Spinal cord (tissue), 10 donors: ENCODE measurements at places on chromosomes 6 and 20.
A peak's percentile ranks its signal among the peaks of the same experiment; 100 is the strongest.

GRCh38 chr20:45300961-45301360 lies 5.7 kb upstream of the RBPJL start:
- H3K4me3 ChIP-seq = no peak overlapping the region
- H3K4me1 ChIP-seq = no peaks in the 10 kb centered on the region
- peaks cover 18% of the 10 kb centered on the region for H3K27me3 ChIP-seq
- no peak for DNase-seq
- H3K36me3 ChIP-seq = peaks cover 4% of the 10 kb centered on the region
- H3K27ac ChIP-seq = no peak overlapping the region

DNA sequence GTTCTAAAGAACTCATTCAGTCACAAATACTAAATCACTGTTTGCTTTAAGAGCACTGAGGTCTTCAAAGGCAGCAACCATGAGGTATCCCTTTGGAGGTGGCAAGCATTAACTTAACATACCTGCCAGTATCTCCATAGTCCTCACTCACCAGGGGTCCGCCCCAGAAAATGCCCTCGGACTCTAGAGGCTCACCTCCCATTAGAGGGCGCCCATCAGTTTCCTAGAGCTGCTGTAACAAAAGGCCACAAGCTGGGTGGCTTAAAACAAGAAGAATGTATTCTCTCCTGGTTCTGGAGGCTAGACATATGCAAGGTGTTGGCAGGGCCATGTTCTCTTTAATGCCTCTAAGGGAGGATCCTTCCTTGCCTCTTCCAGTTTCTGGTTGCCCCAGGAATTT lies 12.0 kb upstream of the RNGTT start:
- no peak overlapping the region for H3K4me3 ChIP-seq
- no peak overlapping the region for H3K27ac ChIP-seq
- H3K4me1 ChIP-seq = no peaks in the 10 kb centered on the region
- no peaks in the 10 kb centered on the region for H3K27me3 ChIP-seq

GRCh38 chr20:38414769-38415450 lies 20.2 kb downstream of the SNHG17 start:
- no peak overlapping the region for H3K27ac ChIP-seq
- DNase-seq = no peak
- H3K36me3 ChIP-seq = peaks cover 23% of the 10 kb centered on the region
- H3K27me3 ChIP-seq = no peaks in the 10 kb centered on the region

GRCh38 chr20:57440678-57441509 lies 49.7 kb downstream of the RBM38 start:
- H3K4me1 ChIP-seq = peaks cover 37% of the 10 kb centered on the region
- no peaks in the 10 kb centered on the region for H3K36me3 ChIP-seq
- no peak overlapping the region for H3K4me3 ChIP-seq
- H3K27me3 ChIP-seq = no peaks in the 10 kb centered on the region

DNA sequence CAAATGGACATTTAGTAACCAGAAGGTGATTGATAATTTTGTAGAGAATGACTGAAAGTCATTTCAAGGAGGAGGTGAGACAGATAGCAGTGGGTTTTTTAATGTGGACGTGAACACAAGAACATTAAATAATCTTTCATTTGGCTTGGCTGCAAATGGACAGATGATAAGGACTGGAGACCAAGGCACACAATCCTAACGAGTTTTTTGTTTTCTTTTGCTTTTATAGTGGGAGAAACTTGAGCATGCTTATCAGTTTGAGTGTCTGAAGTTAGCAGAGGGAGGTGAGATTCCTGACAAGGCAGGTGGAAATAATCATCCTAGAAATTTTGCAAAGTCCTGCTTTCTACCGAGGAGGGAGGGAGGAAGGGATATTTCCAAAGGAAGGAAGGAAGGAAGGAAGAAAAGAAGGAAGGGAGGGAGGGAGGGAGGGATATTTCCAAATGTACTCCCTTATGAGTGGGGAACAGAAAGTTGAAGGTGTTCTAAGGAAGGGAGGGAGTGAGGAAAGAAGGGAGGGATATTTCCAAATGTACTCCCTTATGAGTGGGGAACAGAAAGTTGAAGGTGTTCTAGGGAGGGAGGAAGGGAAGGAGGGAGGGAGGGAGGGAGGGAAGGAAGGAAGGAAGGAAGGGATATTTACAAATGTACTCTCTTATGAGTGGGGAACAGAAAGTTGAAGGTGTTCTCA lies 63.1 kb downstream of the RNF217 start:
- H3K36me3 ChIP-seq = no peaks in the 10 kb centered on the region
- no peaks in the 10 kb centered on the region for H3K4me1 ChIP-seq
- no peaks in the 10 kb centered on the region for H3K27me3 ChIP-seq
- no peak for DNase-seq
- H3K27ac ChIP-seq = no peak overlapping the region

GRCh38 chr6:29745386-29745785 lies 22.2 kb downstream of the HLA-F start:
- DNase-seq = no peak
- H3K27me3 ChIP-seq = peaks cover 45% of the 10 kb centered on the region
- peaks cover 21% of the 10 kb centered on the region for H3K4me1 ChIP-seq
- no peak overlapping the region for H3K27ac ChIP-seq
- no peak overlapping the region for H3K4me3 ChIP-seq

DNA sequence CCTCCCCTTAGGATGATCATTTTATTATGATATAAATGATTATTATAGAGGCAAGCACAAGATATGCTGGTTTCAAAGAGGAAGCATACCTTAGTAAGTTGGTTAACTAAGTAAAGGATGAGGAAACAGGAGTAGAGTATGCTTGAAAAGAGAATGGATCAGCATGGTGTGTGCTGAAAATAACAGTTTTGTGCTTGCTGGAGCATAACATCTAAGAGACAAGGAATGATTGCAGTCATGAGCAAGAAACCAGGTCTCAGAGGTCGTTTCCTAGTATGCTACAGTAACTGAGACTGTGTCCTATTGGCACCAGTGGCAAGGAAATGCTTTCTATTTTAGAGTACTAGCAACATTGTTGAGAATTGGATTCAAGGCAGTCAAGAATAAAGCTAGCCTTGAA lies 34.1 kb downstream of the CDC40 start:
- no peak overlapping the region for H3K27ac ChIP-seq
- H3K4me3 ChIP-seq = no peak overlapping the region
- H3K36me3 ChIP-seq = peaks cover 9% of the 10 kb centered on the region

DNA sequence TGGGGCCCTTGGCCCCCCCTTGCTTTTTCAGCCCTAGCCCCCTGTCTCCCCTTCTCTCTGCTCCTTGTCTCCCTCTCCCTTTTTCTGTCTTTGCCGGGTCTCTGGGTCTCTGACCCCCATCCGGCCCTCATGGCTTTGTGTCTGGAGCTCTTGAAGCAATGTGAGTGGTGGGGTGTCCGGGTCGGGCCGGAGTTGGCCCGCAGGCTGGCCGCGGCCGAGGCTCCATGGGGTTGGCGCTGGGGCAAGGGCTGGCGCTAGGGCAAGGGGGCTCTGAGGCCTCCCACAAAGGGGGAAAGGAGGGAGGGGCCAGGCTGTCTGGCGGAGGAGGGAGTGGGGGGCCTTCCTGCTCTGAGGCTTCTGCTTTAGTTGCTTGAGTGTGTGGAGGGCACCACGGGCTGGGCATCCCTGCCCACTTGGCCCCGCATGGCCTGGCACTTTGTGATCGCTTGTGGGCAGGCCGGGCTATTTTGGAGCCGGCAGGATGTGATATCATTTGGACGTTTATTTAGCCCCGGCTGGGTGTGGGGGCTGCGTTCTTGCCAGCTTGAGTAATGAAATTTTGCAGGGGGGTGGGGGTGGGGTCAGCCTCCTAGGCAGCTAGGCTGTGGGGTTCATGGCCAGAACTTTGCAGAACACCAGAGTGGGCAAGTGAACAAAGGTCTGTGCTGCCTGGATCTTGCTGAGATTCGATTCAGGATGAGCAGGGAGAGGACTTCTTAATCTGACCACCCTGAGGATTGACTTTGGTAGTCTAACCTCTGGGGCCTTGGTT lies 78.7 kb upstream of the MYL9 start:
- peak overlapping the region; percentile 91 for H3K4me3 ChIP-seq
- H3K36me3 ChIP-seq = peaks cover 15% of the 10 kb centered on the region
- H3K27ac ChIP-seq = peak overlapping the region; percentile 87
- peak; percentile 58 for DNase-seq
- peaks cover 59% of the 10 kb centered on the region for H3K4me1 ChIP-seq

- no peak for DNase-seq
- no peak overlapping the region for H3K4me3 ChIP-seq
- no peaks in the 10 kb centered on the region for H3K4me1 ChIP-seq
- no peak overlapping the region for H3K27ac ChIP-seq
- no peaks in the 10 kb centered on the region for H3K36me3 ChIP-seq
- H3K27me3 ChIP-seq = no peaks in the 10 kb centered on the region
Measured at GRCh38 chr20:10209091-10209490, 9.5 kb upstream of the SNAP25 start.

GRCh38 chr20:32779500-32780211 lies 17.5 kb downstream of the DNMT3B start:
- H3K4me1 ChIP-seq = peaks cover 28% of the 10 kb centered on the region
- peaks cover 8% of the 10 kb centered on the region for H3K36me3 ChIP-seq
- H3K27me3 ChIP-seq = no peaks in the 10 kb centered on the region
- no peak for DNase-seq
- H3K27ac ChIP-seq = no peak overlapping the region

GRCh38 chr20:54029176-54029575 lies 41.2 kb downstream of the BCAS1 start:
- no peak overlapping the region for H3K4me3 ChIP-seq
- no peaks in the 10 kb centered on the region for H3K36me3 ChIP-seq
- no peak for DNase-seq
- no peaks in the 10 kb centered on the region for H3K27me3 ChIP-seq

GRCh38 chr6:85401186-85402021 lies 48.5 kb upstream of the NT5E start:
- no peaks in the 10 kb centered on the region for H3K36me3 ChIP-seq
- peaks cover 3% of the 10 kb centered on the region for H3K4me1 ChIP-seq
- no peak for DNase-seq
- H3K4me3 ChIP-seq = no peak overlapping the region

DNA sequence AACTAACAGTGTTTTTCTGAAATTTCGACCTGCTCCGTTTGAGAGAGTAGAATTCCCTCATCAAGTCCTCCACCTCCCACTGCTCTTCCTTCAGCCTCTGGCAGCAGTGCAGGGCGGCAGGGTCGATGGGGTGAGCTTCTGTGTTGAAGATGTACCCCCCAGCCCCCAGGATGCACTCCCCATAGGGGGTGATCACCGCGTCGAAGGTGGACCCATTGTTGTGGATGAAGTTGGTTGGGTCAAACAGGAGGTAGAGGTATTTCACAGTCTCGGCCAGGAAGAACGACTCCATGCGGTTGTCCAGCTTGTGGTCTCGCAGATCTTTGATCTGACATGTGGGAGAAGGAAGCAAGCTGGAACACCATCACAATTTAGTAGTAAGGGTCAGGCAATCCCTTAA lies 23.0 kb upstream of the TRPC4AP start:
- H3K36me3 ChIP-seq = peaks cover 22% of the 10 kb centered on the region
- no peaks in the 10 kb centered on the region for H3K27me3 ChIP-seq
- no peak overlapping the region for H3K27ac ChIP-seq
- DNase-seq = no peak
- H3K4me3 ChIP-seq = no peak overlapping the region
- no peaks in the 10 kb centered on the region for H3K4me1 ChIP-seq

DNA sequence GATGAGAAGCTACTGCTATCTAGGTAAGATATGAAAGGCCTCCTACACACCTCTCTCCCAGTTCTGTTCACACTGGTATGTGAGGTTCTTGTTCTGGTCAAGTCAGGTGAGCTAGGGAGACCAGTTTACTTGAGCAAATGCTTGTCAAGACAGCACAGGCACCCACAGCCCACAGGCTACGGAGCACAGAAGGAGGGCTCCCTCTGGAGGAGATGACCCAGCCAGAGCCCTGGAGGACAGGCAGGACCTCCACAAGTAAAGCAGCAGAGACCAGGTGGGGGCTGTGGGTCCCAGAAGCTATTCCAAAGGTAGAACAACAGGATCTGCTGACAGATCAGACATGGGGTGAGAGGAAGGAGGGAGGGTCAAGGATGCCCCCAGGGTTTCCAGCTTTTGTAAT lies 13.2 kb downstream of the MMP24OS start:
- no peaks in the 10 kb centered on the region for H3K27me3 ChIP-seq
- no peak for DNase-seq
- no peak overlapping the region for H3K27ac ChIP-seq
- H3K4me3 ChIP-seq = no peak overlapping the region
- H3K36me3 ChIP-seq = peaks cover 69% of the 10 kb centered on the region
- H3K4me1 ChIP-seq = no peaks in the 10 kb centered on the region

DNA sequence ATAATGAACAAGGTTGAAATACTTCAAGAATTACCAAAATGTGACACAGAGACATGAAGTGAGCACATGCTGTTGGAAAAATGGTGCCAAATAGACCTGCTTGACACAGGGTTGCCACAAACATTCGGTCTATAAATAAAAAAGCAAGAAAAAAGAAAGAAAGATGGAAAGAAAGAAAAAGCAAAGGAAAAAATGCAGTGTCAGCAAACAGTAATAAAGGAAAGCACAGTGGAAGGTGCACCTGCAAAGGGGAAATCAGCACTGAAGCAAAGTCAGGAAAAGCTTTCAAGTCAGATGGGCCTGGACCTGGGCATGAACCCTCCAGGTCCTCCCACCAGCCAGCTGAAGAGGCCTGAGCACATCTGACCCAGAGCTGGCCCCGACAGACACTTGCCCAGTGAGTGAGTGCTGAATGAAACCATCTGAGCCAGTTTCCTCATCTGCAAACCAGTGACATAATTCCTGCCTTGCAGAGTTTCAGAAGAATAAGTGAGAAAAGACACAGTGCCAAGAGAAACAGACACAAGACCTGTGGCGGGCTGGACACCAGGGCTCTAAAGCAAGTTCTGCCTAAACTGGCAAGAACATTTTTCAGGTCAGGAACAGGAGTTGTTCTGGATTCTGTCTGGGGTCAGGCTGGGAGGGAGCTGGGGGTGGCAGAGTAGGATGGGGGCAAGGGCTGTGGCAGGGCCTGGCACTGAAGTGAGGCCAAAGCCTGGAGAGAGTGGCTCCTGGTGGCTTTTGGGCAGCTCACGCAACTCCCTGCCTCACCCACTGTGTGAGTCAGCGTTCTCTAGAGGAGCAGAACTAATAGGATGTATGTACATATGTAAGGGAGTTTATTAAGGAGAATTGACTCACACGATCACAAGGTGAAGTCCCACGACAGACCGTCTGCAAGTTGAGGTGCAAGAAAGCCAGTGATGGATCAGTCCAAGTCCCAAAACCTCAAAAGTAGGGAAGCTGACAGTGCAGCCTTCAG lies 23.9 kb upstream of the MICB start:
- DNase-seq = no peak
- no peaks in the 10 kb centered on the region for H3K36me3 ChIP-seq

DNA sequence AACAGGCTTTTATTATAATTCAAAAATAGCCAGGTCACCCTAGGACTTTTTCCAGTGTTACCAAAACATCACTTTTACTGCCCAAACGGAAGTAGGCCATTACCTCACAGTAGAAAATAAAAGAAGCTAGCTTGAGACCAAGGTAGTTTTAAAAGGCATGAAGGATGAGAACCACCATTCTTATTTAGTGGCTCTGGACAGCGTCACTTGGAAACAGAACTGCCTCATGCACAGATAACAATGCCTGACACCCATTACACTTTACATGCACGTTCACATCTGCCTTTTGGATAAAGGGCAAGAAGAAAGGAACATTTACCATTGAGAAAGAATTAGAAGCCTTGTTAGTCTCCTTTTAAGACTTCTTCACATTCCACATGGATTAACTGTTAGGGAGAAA lies 1.9 kb upstream of the PAQR8 start:
- no peaks in the 10 kb centered on the region for H3K27me3 ChIP-seq
- no peak overlapping the region for H3K27ac ChIP-seq
- no peak overlapping the region for H3K4me3 ChIP-seq
- no peaks in the 10 kb centered on the region for H3K36me3 ChIP-seq
- peaks cover 22% of the 10 kb centered on the region for H3K4me1 ChIP-seq

- no peak for DNase-seq
- H3K4me1 ChIP-seq = peaks cover 21% of the 10 kb centered on the region
- H3K27me3 ChIP-seq = peaks cover 15% of the 10 kb centered on the region
- H3K4me3 ChIP-seq = no peak overlapping the region
- H3K27ac ChIP-seq = no peak overlapping the region
Measured at GRCh38 chr20:63082308-63082938, 75.7 kb upstream of the BHLHE23 start.
